ENCODE measurements at places on chromosomes 12 and 14. TPM values are rescaled to one million over a fixed set of nuclear protein-coding genes. Genes with fewer than 3 reads are reported as not detected.

DNA sequence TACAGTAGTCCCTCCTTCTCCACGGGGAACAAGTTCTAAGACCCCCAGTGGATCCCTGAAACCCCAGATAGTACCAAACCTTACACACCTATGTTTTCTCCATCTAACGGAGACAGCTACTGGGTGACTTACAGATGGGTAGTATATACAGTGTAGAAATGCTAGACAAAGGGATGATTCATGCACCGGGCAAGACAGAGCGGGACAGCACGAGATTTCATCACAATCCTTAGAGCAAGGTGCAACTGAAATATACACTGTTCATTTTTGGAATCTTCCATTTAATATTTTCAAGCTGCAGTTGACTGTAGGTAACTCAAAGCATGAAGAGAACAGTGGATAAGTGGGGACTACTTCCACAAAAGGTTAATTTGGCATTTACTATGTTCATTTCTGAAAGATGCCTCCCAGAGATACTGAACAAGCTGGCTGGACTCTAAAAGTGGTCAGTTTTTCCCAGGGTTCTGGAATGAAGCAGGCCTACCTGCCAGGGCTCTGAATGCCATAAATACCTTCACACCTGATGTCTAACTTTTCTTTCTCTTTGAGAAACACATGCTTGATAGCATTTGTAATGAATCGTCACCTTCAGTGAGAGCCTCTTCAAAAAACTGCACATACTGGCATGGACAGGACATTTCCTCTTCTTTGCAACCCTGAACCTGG is 127.7 kb upstream of the FOXN3 start:
- H3K27me3 ChIP-seq, result no peaks in the 10 kb centered on the region
- peaks cover 36% of the 10 kb centered on the region for H3K4me1 ChIP-seq
- DNase-seq, result no peak
- H3K4me3 ChIP-seq, result no peak overlapping the region
- no peak overlapping the region for H3K27ac ChIP-seq

DNA sequence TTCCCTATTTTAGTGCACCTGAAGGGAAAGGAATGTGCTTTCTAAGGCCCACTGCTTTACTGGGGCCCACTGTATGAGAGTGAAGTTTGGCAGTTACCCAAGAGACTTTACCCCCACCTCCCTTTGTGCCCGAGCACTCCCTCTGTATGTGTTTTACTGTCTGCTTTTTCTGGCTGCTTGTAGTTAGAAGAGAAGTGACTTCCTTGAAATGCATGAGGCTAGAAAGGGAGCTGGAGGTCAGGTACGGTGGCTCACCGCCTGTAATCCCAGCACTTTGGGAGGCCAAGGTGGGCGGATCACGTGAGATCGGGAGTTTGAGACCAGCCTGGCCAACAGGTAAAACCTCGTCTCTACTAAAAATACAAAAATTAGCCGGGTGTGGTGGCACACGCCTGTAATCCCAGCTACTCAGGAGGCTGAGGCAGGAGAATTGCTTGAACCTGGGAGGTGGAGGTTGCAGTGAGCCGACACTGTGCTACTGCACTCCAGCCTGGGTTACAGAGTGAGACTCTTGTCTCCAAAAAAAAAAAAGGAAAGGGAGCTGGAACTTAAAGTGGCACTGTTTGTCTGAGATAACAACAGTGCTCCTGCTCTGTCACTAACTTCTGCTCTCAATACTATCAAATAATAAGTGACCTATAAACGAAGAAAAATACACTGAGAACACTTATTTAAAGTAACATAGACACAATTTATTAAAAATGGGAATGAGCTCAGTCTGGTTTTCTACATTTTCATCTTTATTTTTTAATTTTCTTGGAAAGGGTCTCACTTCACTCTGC is 5.8 kb downstream of the TRIP11 start:
- DNase-seq, result no peak
- H3K27me3 ChIP-seq, result no peaks in the 10 kb centered on the region
- peaks cover 18% of the 10 kb centered on the region for H3K36me3 ChIP-seq

DNA sequence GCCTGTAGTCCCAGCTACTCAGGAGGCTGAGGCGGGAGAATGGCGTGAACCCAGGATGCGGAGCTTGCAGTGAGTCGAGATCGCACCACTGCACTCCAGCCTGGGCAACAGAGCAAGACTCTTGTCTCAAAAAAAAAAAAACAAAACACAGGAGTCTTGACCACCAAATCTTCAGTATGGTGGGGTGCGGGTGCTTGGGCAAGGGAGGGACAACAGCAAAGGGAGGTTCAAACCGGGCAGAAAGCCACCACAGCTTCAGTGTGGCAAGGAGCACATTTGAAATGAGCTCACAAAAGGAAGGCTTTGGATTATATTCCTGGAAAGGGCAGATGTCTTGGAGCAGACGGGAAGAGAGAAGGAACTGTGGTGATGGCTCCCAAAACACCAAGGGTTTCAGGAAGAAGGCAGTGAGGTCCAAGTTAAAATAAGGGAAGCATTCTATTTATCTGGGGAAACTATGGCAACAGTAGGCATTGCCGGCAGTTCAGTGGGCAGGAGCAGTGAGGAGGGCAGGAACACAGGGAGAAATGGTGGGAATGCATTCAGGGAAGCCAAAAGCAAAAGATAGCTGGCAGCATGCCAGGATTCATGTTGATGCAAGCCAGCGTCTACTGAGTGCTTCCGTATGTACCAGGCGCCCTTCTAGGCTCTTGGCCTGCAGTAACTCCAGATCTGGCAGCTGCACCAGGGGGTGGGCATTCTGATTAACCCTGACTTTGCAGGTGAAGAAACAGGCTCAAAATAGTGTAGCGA is 51.0 kb upstream of the SRSF5 start:
- H3K36me3 ChIP-seq, result peaks cover 7% of the 10 kb centered on the region
- no peak overlapping the region for H3K4me3 ChIP-seq
- no peaks in the 10 kb centered on the region for H3K27me3 ChIP-seq

The SMCO2 gene
- not detected for total RNA-seq

GRCh38 chr14:75906680-75907280 is 75.0 kb downstream of the TGFB3 start:
- no peaks in the 10 kb centered on the region for H3K27me3 ChIP-seq
- no peak overlapping the region for H3K27ac ChIP-seq
- no peak overlapping the region for H3K4me3 ChIP-seq
- peaks cover 13% of the 10 kb centered on the region for H3K36me3 ChIP-seq

The CARMIL3 gene
- total RNA-seq, result 0.31 TPM

GRCh38 chr12:117966511-117966910 is 2.3 kb downstream of the KSR2 start:
- no peaks in the 10 kb centered on the region for H3K36me3 ChIP-seq
- H3K27ac ChIP-seq, result no peak overlapping the region
- no peak for DNase-seq
- H3K4me3 ChIP-seq, result no peak overlapping the region
- peaks cover 10% of the 10 kb centered on the region for H3K4me1 ChIP-seq
- peaks cover 46% of the 10 kb centered on the region for H3K27me3 ChIP-seq

The VDR gene
- total RNA-seq, result 2.7 TPM

DNA sequence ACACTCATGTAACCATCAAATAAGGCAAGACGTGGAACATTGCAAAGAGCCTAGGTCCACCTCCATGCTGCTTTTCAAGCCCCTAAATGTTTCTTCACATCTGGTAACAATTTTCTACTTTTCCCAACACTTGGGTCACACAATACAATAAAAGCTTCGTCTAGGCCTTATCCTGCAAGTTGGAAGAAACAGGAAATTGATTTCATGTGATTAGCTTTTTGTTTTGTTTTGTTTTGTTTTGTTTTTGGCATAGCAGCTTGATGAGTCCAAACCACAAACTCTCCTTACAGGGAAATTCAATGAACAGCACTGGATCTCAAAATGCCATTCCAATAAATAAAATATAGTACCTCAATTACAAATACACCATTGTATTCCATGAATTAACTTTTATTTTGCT is 19.3 kb downstream of the TAS2R50 start:
- DNase-seq, result no peak
- H3K27ac ChIP-seq, result peak overlapping the region; percentile 5
- H3K4me3 ChIP-seq, result no peak overlapping the region

DNA sequence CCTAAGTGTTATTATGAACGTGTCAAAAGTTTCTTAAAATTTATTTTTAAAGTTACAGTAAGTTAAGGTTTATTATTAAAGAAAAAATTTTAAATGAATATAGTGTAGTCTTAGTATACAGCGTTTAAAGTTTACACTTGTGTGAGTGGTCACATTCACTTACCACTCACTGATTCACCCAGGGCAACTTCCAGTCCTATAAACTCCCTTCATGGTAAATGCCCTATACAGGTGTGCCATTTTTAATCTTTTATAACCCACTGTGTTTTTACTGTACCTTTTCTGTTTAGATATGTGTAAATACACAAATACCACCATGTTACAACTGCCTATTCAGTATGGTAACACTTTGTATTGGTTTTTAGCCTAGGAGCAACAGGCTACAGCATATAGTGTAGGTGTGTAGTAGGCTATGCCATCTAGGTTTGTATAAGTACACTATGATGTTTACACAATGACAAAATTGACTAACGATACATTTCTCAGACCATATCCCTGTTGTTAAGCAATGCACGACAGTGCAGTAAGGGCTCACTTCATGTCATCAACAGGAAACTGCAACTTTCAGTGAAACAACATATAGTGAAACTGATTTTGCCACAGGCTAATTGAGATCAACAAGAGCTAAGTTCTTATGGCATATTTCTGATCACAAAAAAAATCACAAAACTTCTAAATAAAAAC is 112.0 kb upstream of the TMCC3 start:
- peaks cover 12% of the 10 kb centered on the region for H3K27me3 ChIP-seq
- no peak for DNase-seq
- no peak overlapping the region for H3K27ac ChIP-seq
- H3K4me3 ChIP-seq, result no peak overlapping the region
- no peaks in the 10 kb centered on the region for H3K36me3 ChIP-seq

DNA sequence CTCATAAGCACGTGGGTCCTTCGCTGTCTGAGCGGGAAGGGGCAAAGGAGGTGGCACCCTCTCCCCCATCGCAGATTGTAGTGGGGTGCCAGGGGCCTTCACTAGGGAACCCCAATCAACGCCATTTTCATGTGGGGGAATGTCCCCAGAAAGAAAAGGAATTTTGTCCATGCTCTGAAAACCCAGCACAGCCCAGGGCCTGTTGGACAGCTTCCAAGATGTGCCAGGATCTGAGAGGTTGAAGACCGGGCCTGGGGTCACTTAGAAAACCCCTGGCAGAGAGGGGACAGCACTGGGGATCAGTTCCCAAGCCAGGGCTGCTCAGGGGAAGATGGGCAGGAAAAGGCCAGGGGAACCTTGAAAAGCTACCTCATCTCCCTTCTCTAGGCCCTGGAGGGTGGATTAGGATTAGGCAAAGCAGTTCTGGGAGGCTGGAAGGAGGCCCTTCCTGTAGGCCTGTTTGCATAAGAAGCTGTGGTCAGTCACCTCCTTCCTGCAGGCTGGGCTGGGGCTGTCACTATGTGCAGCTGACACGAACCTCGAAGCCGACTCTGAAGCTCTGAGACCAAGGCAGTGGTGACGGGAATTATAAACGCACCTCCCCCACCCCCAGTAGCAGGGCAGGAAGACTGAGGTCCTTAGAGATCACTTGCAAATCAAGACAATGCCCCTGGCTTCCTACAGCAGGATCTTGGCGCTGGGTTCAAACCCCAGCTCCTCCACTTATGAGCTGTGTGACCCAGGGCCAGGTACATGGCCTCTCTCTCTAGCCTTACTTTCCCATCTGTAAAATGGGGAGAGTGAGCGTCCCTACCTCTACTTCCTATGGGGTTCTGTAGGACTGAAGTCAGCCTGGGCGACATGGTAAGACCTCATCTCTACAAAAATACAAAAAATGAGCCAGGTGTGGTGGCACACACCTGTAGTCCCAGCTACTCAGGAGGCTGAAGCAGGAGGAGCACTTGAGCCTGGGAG is 29.0 kb downstream of the TESC start:
- DNase-seq, result no peak
- no peak overlapping the region for H3K27ac ChIP-seq
- no peaks in the 10 kb centered on the region for H3K36me3 ChIP-seq
- H3K4me1 ChIP-seq, result no peaks in the 10 kb centered on the region
- no peak overlapping the region for H3K4me3 ChIP-seq
- peaks cover 22% of the 10 kb centered on the region for H3K27me3 ChIP-seq

The IFNG gene
- total RNA-seq, result not detected

The KLHDC1 gene
- 5.8 TPM for total RNA-seq

DNA sequence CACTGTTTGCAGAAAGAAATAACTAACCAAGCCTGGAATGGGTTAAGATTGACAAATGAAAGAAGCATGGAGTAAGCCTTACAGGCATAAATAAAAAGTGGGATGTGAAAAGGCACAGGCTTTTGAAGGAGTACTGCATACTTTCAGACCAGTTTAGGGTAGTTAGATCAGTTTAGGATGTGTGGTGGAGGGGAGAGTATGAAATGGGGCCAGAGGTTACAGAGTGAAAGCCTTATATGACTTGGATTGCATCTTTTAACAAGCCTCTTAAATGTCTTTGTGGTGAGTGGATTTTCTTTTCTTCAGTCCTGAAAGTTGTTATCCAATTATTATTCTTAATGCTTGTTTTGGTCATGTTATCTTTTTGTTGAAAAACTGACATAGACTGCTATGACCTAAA is 52.2 kb upstream of the TRHDE start:
- H3K27ac ChIP-seq, result no peak overlapping the region
- no peaks in the 10 kb centered on the region for H3K36me3 ChIP-seq
- no peaks in the 10 kb centered on the region for H3K4me1 ChIP-seq
- no peak overlapping the region for H3K4me3 ChIP-seq
- DNase-seq, result no peak

- no peaks in the 10 kb centered on the region for H3K36me3 ChIP-seq
- H3K4me3 ChIP-seq, result no peak overlapping the region
- H3K4me1 ChIP-seq, result peaks cover 4% of the 10 kb centered on the region
- H3K27me3 ChIP-seq, result peaks cover 2% of the 10 kb centered on the region
- H3K27ac ChIP-seq, result no peak overlapping the region
These were observed 27.6 kb downstream of the BHLHE41 start for GRCh38 chr12:26097046-26097878.

DNA sequence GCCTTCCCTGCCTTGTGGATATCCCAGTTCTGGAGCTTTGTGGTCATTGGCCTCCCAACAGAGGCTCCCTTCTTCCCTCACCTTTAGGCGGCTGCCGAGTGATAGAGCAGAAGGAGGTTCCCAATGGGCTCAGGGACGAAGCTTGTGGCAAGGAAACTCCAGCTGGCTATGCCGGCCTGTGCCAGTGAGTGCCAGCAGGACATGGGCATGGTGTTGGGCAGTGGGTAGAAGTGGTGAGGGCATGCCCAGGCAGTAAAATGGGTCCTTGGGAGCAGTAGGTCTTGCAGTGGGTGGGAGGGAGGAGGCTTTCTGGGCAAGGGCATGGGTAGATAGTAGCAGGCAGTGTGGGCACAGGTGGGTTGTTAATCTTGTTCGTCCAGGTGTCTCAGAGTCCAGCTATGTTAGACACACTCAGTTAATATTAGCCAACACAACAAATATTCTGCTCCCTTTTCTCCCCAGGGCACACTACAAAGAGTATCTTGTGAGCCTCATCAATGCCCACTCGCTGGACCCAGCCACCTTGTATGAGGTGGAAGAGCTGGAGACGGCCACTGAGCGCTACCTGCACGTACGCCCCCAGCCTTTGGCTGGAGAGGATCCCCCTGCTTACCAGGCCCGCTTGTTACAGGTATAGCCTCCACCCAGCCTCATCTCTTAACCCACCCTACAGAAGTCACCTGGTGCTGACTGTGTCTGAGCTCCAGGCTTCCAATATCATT is 1.1 kb upstream of the IRF9 start:
- H3K27ac ChIP-seq, result peak overlapping the region; percentile 20
- H3K27me3 ChIP-seq, result no peaks in the 10 kb centered on the region
- no peak overlapping the region for H3K4me3 ChIP-seq
- H3K4me1 ChIP-seq, result peaks cover 25% of the 10 kb centered on the region
- no peak for DNase-seq

- H3K36me3 ChIP-seq, result no peaks in the 10 kb centered on the region
- peaks cover 64% of the 10 kb centered on the region for H3K27me3 ChIP-seq
- peaks cover 2% of the 10 kb centered on the region for H3K4me1 ChIP-seq
- H3K27ac ChIP-seq, result no peak overlapping the region
- peak overlapping the region; percentile 59 for H3K4me3 ChIP-seq
- DNase-seq, result no peak
These were observed 536 bp upstream of the TUNAR start for GRCh38 chr14:95875831-95876760.

The GPRC5D gene
- total RNA-seq, result not detected

The EAPP gene
- total RNA-seq, result 42.0 TPM

The GPR137C gene
- 2.2 TPM for total RNA-seq
